Smooth muscle cell of the brain vasculature (primary cell): ENCODE measurements at places on chromosomes 12 and 14.

- DNase-seq: no peak
These were observed 609.3 kb downstream of the NOVA1 start for GRCh38 chr14:25988536-25988935.

- DNase-seq: no peak
These were observed at the start of gene CRIP2 for GRCh38 chr14:105474483-105475268. Gene CRIP2, plus strand, starts transcription at chr14:105474821. Its CDS starts 42 bp downstream, at chr14:105474863.

GRCh38 chr14:91383439-91383838 lies 34.2 kb downstream of the CCDC88C start:
- DNase-seq: no peak

DNA sequence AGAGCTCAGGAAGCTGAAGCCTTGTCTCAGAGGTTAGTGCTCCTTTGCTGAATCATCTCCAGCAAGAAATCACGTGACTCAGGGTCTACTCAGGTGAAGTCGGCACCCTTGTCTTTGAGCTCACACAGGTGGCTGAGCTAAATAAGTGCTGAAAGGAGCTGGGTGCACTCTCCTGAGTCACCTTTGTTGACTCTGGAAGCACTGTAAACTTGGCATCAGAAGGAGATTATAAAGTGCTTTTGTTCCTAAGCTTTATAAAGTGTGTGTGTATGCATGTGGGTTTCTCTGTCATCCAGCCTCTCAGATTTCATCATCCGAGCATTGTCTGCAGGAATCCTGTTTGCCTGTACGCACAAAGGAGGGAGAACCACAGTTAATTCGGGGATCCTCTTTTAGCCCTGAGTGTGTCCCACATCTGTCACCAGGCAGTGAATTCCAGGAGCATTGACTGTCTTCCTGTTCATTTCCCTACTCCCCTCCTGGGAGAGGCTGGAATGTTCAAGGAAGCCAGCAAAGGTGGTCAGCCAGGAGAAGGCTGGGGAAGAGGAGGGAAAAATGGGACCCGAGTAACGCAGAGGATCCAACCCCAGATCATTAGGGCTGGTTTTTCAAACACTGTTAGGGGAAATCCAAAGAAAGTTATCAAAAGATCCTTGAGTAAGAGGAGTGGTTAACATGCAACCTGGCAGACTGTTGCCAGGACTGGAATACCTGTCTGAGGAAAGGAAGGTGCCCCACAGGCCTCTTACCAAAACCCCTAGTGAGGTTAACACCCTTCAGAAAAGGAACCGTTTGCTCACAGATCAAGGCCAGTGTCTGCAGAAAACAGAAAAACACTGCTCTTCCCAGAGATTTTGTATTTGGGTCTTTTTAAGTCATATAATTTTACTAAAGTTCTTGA lies 157.5 kb upstream of the HIF1A start:
- DNase-seq: no peak

GRCh38 chr12:48978741-48979601 lies 849 bp downstream of the WNT1 start:
- DNase-seq: no peak

GRCh38 chr14:44372807-44373489 lies 134.1 kb downstream of the FSCB start:
- DNase-seq: no peak

DNA sequence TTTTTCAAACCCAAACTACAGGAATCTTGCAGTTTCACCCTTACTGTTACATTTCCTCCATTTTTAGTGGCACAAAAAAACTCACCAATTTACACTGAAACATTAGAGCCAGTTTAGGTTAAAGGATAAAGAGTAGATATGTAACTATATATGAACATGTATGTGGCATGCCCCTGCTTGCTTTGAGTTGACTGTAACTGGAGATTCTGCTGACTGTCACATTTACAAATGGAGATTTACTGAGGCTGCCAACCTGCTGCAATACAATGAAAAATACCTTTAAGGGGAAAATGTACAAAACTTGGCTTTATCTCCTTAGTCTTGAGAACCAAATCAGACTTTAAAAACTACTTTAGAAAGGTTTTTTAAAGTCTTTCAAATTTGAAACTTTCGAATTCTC lies 28.3 kb downstream of the STON2 start:
- no peak for DNase-seq

DNA sequence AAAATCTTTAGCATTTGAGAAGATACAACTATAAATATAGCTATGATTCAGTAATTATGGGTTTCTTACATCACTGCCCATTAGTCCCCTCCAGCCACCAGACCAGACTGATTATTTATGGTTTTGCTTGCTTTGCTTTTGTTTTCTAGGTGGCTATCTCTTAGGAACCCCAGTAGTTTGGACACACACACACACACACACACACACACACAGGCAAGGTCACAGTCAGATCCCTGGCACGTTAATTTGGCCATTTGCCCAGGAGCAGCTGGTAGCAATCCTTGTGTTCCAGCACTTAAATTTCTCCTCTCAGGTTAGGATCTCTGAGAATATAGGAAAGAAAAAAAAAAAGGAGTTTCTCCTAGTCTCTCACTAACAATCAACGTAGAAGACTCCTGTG lies 90.2 kb upstream of the RESF1 start:
- DNase-seq: no peak

GRCh38 chr14:75223664-75224154 lies 47.3 kb upstream of the TMED10 start:
- no peak for DNase-seq

- DNase-seq: no peak
These were observed 34.4 kb downstream of the PPP1R36 start for GRCh38 chr14:64584190-64584589.

DNA sequence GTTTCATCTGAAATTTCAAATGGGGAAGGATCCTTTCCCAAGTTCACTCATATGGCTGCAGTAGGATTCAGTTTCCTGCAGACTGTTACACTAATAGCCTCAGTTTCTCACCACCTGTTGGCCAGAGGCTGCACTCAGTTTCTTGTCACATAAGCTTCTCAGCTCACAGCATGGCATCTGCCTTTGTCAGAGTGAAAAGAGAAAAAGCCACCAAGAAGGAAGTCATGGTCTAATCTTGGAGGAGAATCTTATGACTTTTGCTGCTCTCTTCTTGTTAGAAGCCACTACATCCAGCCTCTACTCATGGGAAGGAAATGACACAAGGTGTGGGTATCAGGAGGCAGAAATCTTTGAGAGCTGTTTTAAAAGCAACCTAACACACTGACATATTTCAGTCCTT lies 39.4 kb upstream of the BTG1 start:
- DNase-seq: no peak
